ENCODE measurements at places on chromosomes 4 and X.

DNA sequence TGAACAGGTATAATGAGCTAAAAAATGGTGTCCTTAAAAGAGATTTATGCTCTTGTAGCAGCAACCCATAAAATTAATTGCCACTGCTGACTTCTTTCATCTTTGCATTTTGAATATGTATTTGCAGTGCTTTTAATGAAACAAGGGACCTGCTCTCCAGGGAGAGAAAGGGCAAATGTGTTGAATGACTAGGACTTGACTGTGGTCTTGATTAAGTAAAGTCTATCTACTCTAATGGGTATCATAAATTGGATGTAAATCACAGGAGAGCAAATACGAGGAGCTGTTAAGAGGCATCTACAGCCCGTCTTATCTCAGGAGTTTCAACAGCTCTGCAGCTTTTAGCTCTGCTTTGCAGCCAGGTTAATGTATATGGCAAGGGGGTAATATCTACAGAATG, 216.4 kb downstream of the PALLD start:
- DNase-seq, result peak; percentile 48

GRCh38 chr4:25981749-25982148, 67.7 kb downstream of the SMIM20 start:
- no peak for DNase-seq

GRCh38 chrX:1138476-1139184, 73.8 kb downstream of the CRLF2 start:
- no peak for DNase-seq

DNA sequence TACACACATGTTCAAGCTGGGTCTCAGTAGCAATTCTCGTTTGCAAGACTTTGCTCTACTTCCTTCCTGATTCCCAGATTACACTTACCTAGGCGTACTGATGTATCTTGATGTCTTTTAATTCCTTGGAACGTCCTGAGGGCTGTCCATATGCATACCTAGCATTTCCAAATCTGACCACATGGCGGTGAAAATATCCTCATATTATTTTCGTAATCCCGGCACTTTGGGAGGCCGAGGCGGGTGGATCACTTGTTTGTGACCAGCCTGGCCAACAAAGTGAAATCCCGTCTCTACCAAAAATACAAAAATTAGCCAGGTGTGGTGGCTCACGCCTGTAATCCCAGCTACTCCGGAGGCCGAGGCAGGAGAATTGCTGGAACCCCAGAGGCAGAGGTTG, 1786.3 kb upstream of the TENM3 start:
- DNase-seq, result no peak

DNA sequence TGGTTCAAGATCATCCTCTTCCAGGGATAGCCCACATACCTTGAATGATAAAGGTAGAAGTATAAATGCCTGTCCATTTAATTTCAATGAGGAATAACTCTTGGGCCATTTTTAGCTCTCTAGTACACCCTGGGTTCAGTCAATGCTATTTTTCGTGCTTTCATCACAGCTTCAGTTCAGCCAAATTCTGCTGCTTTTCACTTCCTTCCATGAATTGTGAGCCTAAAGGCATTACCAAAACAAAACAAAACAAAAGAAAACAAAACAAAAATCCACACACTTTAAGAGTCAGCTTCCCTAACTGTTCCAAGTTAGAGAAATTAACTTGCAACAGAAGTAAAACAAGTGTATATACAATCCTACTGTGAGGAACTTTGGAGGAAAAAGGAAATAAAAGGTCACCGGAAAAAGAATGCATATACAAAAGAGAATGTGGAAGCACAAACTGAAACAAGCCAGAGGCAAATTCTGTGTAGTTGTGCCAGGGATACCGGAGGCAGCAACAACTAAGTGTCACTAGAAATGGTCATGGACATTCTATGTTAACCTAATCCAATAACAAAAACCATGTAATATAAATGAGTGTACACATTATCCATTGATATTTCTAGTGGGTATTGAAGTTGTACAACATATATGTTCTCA, 423.1 kb downstream of the KCTD8 start:
- DNase-seq, result no peak

GRCh38 chr4:26174027-26174426, 146.8 kb upstream of the RBPJ start:
- DNase-seq, result no peak

- no peak for DNase-seq
These were observed 15.4 kb upstream of the ZNF41 start for GRCh38 chrX:47498411-47498810.

GRCh38 chrX:106378616-106379015, 210.5 kb downstream of the PWWP3B start:
- DNase-seq, result no peak

DNA sequence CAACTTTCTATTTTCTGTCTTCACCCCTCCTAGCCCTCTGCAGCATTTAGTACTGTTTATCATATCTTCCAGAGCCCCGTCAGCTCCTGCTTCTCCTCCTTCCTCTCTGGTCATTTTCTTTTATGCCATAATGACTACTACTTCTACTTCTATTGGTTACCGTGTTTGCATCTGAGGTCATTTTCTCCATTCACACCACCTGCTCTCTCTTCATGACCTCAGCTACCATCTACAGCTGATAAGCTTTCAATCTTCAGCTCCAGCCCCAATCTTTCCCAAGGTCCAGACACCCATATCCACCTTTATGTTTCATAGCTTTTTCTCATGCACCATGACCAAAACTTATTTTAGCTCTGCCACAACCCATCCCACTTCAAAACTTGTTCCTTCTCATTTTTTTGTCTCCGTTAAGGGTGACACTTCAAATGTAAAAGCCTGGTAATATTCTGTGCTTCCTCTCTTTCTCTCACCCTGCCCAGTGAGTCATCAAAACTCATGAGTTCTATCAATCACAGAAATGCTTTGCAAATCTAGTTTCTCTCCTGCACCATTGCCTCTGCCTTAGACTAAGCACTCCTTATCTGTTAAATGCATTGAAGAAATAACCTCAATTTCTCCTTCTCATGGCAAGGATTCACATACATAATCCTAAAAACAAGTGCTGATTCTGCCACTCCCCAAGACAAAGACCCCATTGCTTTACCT, 71.3 kb upstream of the IQCM start:
- no peak for DNase-seq

DNA sequence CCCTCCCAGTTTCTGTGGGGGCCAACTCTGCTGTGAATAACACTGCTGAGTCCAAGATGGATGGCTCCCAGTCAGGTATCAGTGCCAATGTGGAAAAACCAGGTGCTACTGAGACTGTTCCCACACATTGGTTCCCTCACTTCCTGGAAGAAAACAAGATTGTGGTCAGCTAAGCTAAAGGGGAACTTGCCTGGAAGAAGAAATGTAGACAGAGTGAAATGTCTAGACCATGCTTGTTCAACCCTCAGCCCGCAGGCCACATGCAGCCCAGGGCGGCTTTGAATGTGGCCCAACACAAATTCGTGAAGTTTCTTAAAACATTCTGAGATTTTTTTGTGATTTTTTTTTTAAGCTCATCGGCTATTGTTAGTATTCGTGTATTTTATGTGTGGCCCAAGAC, 28.6 kb upstream of the UTP14A start:
- DNase-seq, result no peak

- DNase-seq, result no peak
These were observed 9.8 kb downstream of the DCAF8L2 start for GRCh38 chrX:27599928-27600327.

GRCh38 chrX:147738265-147738664, 173.5 kb upstream of the FMR1 start:
- DNase-seq, result no peak

GRCh38 chr4:176775338-176775737, 17.4 kb downstream of the VEGFC start:
- no peak for DNase-seq

DNA sequence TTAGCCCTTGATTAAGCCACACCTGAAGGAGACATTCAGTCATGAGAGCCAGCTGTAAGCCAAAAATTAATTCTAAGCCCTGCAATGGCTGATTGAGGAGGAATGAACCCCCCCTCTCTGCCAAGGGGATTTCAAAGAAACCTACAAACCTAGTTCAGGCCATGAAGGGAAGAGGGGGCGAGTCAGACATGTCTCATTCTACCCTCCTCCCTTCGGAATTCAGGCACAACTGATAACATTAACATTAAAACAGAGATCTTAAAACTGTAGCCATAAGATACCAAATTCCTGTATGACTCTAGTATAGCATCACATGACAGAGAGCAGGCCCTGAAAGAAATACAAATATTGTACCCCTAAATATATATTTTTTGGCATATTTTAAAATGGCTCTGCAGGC, 40.4 kb upstream of the AFAP1 start:
- no peak for DNase-seq

GRCh38 chrX:21972721-21973120, 32.2 kb downstream of the SMS start:
- no peak for DNase-seq

DNA sequence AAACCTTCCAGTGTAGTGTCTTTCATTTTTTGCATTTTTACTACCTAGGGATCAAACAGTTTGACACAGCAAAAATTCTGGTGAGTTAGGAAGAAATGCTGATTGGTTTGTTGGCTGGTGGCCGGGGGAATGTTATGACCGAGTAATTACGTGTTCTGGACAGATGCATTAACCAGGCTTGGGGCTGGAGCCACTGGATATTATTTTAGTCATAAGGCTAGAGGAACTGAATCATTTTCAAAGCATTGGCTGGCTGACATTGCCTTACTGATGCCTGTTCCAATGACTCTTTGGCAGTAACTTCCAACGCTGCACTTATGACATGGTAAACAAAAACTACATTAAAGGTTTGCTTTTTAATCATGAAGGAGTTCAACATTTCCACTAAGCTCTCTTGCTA, 84.6 kb downstream of the FBXO8 start:
- peak; percentile 1 for DNase-seq

DNA sequence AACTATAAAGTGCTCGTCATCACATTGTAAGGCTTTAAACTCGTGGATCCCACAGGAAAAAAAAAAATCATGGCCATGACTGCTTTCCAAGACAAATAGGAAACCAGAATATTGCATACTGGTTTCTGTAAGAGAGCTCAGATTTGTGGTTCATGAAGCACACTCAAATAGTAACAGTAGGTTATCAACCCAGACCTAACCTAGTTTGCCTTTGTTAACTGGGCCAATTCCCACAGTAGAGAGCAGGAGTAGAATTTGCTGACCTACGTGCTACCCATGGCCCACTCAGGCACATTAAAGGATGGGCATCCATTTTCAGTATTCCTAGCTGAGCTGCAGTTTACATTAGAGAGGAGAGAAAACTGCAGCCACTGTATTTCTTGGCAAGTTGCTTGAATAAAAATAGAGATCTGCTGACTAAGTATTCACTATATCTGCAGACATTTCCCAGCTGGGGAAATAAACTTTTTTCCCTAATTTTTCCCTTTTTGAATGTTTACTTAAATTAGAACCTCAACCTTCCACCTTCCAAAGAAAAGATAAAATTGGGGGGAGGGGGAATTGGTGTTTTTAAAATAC, 218.5 kb downstream of the SPANXN3 start:
- DNase-seq, result no peak

DNA sequence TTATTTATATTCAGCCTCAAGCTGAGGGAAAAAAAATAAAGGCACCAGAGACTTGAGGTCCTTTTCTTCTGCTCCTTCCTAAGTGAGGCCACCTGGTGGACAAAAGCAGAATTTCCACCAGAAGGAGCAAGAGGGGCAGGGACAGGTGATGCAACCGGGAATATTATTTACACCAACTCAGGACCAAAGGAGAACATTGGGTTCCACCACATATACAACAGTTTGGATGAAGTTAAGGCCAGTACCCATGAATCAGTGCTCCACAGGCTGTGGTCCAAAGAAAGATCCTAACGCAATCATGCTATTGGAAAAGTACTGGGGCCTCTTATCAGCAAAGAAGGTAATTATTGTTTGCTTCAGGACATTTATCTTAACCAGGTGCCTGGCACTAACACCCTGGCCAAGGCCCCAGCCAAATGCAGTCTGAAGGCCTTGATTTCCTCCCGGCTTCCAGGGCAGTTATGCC, 57.4 kb downstream of the TSC22D3 start:
- peak; percentile 83 for DNase-seq

DNA sequence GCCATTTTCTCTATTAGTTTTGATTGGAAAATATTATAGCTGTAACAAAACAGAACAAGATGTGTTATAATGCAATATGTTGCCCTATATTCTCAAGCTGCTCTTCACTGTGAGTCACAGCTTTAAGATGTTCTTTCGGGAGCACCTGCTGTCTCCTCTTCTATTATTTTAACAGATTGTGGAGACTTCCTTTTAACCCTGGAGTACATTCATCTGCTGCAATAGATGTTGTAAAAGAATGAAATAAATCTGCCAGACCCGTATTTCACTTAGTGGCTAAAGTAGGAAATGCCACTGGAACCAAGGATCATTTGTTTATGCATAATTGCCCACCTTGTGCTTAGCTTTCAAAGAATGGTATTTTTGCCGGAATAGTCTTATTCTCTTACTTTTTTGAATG, 11.1 kb downstream of the LSM6 start:
- DNase-seq, result no peak

GRCh38 chr4:45036677-45037076, 310.3 kb upstream of the GNPDA2 start:
- peak; percentile 32 for DNase-seq

DNA sequence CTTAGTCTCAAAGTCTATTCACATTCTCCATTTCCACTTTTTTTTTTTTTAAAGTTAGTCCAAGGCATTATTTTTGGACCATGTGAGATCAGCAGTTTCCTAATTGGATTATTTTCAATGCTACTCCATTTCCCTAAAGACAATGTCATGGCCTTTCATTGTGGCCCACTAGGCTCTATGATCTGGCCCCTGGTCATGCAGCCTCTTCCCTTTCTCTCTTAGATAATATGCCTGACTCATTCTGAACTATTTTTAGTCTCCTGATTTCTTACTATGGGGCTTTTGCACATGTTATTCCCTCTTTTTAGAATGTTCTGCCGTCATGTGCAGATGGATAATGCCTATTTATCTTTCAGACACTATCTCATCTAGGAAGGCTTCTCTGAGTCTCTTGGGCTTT, 157.3 kb downstream of the TMA16 start:
- DNase-seq, result no peak

GRCh38 chr4:78922207-78922606, 17.0 kb downstream of the PAQR3 start:
- no peak for DNase-seq

DNA sequence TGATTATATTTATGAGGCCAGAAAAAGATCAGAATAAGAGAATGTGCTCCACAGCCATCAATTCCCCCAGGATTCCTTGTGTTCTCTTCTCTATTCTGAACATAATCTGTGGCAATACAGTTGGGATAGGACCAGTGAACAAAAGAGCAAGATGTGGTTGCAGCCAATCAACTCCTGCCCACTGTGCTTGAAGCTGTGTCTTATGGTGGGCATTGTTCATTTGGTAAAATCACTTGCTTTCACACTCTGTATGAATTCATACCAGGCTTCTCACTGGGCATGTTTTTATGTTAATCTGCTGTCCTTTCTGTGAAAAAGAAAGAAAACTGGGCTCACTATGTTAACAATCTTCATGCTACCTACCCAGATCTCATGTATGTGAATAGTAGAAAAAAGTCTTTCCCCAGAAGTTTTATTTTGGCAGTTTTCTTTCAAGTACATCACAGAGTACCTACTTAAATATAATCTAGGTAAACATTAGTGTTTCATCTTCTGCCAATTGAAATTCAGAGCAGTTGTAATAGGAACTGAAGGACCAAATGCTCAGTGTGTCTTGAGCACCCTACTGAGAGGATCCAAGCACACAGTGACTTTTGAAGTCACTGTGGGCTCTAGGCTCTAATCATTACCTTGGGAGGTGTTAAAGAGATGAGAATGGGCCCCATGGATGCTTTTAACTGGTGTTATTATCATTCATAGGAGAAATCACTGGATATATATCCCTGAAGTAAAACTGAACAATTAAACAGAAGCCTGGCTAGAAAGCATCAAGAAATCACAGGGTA, 429.2 kb upstream of the TRAM1L1 start:
- DNase-seq, result no peak

All from NCI-H2081 (cell line).